ENCODE measurements at places on chromosomes 7 and 10.

- no peak for DNase-seq
These were observed 17.2 kb upstream of the CDHR3 start for GRCh38 chr7:105945848-105946247.

GRCh38 chr7:3091631-3092030 is 48.0 kb upstream of the CARD11 start:
- DNase-seq, result no peak

GRCh38 chr10:95236068-95236903 is 42.2 kb downstream of the ACSM6 start:
- DNase-seq, result no peak

DNA sequence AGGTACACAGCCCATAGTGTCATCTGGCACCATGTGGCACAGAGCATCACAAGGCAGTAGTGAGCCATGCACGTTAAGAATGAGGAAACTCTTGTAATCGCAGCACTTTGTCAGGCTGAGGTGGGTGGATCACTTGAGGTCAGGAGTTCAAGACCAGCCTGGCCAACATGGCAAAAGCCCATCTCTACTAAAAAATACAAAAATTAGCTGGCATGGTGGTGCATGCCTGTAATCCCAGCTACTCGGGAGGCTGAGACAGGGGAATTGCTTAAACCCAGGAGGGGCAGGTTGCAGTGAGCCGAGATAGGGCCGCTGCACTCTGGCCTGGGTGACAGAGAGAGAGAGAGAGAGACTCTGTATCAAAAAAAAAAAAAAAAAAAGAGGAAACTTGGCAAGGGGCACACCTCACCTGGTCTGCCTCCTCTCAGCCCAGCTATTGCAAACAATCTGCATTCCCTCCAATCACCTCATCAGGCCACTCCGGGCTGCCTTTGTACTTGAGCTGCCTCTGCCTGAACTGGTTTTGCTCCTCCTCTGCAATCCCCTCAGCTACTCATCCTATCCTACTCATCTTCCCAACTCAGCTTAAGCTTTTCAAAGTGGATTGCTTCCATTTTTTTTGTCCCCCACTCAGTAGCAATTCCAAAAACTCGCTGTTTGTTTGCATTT is 46.0 kb upstream of the OPTN start:
- no peak for DNase-seq

GRCh38 chr7:3682028-3682710 is 381.1 kb downstream of the SDK1 start:
- no peak for DNase-seq

DNA sequence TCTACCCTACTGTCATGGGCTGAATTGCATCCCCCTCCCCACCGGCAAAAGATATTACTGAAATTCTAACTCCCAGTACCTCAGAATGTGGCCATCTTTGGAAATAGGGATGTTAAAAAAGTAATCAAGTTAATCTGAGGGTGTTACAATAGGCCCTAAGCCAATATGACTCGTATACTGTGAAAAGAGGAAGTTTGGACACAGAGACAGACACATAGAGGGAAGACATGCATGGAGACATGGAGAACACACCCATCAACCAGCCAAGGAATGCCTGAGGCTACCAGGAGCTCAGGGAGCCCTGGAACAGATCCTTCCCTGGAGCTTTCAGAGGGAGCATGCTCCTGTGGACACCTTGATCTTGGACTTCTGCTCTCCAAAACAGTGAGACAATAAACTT is 138.2 kb upstream of the ADO start:
- no peak for DNase-seq

DNA sequence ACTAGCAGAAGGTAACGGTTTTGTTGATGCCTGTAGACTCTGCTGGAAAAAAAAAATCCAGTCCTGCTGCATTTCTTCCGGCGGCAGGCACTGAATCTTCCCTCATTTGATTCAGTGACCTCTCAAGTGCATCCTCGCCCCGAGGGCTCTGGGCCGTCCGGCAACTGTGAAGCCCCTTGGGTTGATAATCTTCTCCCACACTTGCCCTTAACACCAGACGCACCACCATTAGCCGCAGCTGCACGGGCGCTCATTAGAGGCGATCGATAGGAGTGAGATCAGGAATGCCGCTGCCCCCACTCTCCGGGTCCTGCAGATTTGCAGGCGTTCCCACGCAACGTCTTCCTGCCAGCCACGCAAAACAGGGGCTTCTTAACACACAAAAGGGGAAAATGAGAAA is 200.0 kb upstream of the MKI67 start:
- no peak for DNase-seq

- no peak for DNase-seq
These were observed 338.9 kb downstream of the GALNT17 start for GRCh38 chr7:71470830-71471229.

GRCh38 chr7:23247603-23248335 is 1.2 kb downstream of the GPNMB start:
- DNase-seq, result no peak

- no peak for DNase-seq
These were observed 197.6 kb downstream of the DIP2C start for GRCh38 chr10:491667-492424.

DNA sequence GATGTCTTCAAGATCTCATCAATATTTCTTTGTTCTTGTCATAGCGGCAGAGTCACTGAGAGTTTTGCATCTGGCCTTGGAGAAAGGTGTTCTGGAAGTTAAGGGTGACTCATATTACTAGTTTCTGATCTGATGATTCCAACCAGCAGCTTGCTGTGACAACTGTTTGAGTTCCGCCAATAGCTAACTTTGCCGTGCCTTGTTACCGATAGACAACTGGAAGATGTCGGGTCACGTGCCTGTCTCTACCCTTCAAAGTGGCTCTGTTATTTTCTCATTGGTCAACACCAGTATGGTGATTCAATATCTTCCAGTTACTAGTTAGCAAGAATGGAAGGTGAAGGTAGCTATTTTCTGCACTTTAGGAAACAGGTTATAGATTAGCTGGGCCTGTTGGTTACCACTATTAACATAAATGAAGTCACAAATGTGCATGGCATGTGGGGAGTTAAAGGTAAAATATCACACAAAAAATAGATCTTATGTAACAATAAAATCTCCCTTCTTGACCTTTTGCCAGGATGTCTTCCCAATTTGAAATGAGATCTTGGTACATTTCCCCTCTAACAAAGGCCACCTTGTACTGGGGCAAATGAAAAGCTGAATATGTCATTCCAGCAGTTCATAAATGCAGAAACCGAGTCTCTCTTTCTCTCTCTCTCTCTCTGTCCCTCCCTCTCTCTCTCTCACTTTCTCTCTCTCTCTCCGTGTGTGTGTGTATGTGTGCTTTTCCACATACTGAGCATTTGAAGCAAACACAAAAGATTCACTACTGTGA is 2.6 kb upstream of the MGAM2 start:
- DNase-seq, result no peak

- no peak for DNase-seq
These were observed 2.9 kb downstream of the AKR1D1 start for GRCh38 chr7:138079137-138079536.

DNA sequence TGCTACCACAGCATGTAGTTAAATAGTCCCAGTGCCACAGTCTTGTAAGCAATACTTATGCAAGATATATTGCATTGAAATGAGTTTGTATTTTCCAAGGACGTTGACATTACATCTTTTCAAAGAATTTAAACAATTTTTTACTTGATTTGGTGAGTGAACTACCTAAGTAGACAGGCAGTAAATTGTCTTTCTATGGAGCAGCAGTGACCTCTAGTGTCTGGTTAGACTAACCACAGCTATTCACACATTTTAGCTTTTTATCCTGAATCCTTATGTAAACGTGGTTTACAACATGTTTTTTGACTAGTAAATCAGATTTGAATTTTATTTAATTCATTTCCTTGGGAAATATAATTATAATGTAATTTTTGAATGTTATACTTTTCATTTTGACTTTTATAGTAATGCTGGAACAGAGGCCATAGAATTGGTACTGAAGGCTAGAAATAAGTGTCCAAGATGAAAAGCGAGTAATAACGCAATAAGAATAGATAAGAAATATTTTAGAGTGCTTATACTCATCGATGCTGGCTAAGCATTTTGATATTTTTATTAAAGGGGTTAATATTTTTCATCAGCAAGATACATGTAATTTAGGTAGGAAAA is 5.6 kb downstream of the LRRTM3 start:
- peak; percentile 24 for DNase-seq

GRCh38 chr7:47832105-47832715 is 116.1 kb downstream of the PKD1L1 start:
- DNase-seq, result no peak

- DNase-seq, result no peak
These were observed 123.9 kb upstream of the FZD8 start for GRCh38 chr10:35765996-35766395.

GRCh38 chr7:127821146-127821545 is 169.2 kb downstream of the SND1 start:
- no peak for DNase-seq

GRCh38 chr10:5508786-5509185 is 9.4 kb upstream of the CALML5 start:
- DNase-seq, result no peak

DNA sequence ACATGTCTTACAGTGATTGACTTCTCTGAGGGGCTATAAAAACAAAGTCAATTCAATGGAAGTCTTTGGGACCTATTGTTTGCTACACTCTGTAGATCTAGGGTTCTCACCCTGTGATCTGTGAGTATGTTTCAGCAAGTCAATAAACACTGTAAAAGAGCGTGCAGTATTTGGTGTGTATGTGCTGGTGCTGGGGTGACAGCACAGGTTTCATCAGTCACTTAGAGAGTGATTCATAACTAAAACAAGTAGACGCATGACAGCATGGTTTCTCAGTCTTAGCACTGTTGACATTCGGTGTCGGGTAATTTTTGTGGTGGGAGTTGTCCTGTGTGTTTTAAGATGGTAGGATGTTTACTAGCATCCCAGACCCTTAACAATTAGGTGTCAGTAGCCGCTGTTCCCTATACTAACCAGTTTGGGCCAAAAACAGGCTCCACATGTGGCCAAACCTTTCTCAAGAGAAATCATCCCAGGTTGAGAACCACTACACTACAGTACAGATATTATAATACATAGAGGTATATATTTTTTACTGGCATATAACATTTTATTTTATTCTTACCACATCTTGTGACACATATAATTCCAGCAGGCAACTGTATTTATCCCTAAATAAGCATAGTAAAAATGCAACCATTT is 411.8 kb downstream of the ARL4A start:
- DNase-seq, result no peak

DNA sequence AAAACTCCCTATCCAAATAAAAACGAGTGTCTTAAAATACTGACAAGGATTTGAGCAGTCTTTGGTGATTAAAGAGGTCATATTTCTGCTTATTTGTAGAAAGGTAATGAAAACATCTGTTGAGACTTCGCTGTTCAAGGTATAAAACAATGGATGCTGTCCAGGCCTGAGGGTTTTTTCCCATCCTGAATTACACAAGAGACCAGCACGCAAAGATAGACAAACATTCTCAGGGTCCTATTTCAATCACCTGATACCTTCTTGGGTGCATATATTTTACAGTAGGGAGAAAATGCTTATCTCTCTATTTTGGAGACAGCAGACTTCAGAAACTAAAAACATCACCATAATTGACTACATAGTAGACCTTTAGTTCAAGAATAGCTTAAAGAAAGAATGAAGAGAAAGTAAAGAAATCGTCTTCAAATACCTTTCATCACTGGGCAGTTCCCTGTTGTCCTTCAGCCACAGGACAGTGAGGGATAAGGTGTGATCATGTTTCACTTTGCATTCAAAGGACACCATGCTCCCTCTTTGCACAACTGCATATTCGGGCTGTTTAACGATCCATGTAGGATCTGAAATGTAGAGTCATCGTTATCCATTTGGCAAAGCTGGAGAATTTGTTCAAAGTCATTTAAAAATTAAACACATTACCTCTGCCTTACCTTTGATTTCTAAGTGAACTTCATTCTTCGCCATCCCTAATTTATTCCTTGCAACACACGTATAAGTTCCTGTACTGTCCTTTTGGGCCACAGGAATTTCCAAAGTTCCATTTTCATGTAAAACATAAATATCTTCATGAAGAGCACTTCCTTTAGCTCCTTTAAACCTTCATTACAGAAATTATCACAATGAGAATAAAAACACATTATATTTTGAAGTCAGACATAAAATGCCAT is 63.7 kb upstream of the LAMB4 start:
- DNase-seq, result no peak

DNA sequence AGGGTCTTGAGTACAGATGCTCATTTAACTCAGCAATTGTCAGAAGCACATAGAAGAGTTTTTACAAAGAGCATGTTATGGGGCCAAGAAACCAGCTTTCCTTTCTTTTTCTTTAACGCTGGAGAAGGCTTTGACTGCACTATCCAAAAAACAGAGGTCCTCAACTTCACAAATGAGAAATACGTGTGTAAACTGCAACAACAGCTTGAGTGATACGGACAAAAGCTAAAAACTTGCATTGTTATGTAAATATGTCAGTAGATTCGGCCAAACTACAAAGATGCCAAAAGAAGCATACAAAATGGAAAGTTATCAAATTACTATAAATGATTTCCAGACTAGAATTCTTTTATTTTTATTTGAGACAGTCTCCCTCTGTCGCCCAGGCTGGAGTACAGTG is 62.4 kb upstream of the C10orf90 start:
- no peak for DNase-seq

DNA sequence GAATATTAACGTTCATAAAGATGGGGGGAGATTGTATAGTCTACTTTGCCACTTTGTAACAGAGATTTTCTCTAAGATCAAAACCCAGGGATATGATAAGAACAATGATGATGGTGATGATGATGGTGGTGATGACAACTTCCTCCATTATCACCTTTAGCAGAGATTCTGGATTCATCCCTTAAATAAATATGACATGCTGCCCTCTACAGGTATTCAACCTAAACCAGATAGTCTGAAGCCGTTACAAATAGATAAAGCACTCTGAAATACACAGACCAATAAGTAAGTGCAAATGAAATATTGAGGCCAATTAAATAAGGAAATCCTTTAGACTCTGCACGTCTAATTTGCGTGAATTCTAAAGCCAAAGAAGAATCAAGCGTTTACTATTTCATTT is 211.5 kb downstream of the CREB5 start:
- peak; percentile 7 for DNase-seq

GRCh38 chr7:94182066-94182465 is 177.9 kb upstream of the BET1 start:
- DNase-seq, result no peak

DNA sequence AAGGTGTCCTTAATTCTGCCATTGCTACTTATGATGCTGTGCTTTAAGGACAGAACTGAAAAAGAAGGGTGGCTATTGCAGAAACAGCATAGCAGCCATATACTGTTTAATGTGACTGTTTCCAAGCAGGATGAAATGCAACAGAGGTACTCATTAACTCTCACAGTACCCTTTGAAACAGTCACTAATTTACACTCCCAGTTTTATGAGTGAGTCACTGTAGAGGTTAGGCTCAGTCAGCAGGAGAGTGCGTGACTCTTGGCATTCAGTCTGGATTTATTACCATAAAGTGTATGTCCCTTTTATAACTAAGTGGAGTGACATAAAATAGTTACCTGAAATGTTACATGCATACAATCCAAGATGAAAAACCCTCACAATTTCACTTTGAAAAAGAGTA is 27.7 kb downstream of the ALDH18A1 start:
- no peak for DNase-seq

- DNase-seq, result no peak
These were observed 17.8 kb downstream of the CAV1 start for GRCh38 chr7:116542618-116543017.

GRCh38 chr10:24272374-24272773 is 63.4 kb downstream of the KIAA1217 start:
- DNase-seq, result no peak
